ENCODE measurements at places on chromosomes 6 and 20.
A peak's percentile ranks its signal among the peaks of the same experiment; 100 is the strongest.

GRCh38 chr6:55282115-55282514 is 45.2 kb upstream of the GFRAL start:
- DNase-seq: no peak

GRCh38 chr6:82914511-82914910 is 151.1 kb downstream of the UBE3D start:
- DNase-seq: no peak

GRCh38 chr6:24004659-24005058 is 121.4 kb upstream of the NRSN1 start:
- no peak for DNase-seq

DNA sequence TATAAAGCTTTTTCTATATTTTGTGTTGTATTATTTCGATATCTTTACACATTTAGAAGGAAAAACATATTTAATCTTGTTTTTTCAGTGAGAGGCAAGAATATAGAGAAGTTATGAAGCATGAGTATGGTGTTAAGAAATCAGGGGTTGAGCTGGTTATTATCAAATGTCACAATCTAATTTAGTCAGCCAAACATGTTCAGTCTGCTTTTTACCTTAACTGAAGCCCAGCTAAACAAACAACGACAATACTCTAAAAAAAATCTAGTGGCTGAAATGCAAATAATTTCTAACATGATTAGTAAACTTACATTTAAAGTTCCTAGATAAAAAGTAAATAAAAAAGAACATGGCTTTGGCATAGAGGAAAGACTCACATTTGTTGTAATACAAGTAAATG is 433.8 kb upstream of the NRSN1 start:
- DNase-seq: no peak

- no peak for DNase-seq
Observed at GRCh38 chr6:167669870-167670802, 156.6 kb upstream of the AFDN start.

GRCh38 chr6:25035512-25036435 is 100.0 kb upstream of the RIPOR2 start:
- no peak for DNase-seq

DNA sequence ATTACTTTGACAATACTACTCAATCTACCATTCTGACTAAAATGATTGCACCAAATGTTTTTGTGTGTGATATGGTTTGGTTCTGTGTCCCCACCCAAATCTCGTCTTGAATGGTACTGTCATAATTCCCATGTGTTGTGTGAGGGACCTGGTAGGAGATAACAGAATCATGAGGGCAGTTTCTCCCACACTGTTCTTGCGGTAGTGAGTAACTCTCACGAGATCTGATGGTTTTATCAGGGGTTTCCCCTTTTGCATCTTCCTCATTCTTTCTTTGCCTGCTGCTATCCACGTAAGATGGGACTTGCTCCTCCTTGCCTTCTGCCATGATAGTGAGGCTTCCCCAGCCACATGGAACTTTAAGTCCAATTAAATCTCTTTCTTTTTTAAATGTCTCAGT is 20.8 kb downstream of the SYCP2 start:
- DNase-seq: no peak

DNA sequence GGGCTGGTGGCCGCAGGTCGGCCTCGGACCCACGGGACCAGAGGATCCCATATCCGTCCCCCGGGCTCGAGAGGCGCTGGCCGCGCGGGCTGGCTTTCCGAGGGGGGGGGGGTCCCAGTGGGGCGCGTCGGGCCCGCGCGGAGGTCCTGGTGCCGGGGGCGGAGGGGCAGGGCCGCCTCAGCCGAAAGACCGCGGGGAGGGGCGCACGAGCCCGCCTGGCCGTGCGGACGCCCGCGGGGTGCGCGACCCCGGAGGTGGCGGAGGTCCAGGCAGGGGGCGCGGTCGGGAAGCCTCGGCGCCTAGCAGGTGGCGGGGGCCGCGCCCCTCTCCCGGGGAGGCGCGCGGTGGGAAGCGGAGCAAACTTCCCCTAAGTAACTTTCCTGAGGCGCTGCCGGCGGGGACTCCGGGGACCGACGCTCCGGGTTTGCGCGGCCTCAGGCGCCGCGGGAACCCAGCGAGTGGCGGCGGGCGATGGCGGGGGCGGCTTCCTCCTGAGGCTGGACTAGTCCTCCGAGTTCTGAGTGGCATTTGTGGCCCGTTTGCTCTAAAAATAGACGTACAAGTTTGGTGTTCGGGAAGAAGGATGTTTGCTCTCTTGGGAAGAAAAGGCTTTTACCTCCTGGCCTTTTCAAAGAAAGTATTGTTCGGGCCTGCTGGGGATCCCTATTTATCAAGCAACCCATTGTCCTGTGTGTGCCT is 26.5 kb upstream of the BTBD3 start:
- no peak for DNase-seq

DNA sequence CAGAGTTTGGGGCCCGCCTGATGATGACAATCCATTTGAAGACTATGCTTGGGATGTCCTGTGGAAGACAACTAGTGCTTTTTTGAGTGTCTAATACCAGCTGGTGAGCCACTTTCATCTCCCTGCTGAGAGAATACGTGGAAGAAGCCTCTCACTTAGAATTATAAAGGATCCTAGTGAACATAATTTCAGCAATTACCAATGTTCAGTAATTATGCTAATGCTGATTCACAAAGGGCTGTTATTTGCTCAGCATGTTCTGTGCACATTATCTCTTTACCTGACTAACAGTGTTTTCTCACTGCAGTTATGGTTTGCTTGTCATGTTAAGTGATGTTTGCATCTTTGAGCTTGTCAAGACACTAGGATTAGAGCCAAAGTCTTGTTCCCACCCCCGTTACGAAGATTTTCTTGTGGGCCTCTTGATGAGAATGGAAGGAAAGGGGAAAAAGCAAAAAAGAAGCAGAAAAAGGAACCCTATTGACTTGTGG is 282.1 kb upstream of the CHD6 start:
- DNase-seq: no peak

DNA sequence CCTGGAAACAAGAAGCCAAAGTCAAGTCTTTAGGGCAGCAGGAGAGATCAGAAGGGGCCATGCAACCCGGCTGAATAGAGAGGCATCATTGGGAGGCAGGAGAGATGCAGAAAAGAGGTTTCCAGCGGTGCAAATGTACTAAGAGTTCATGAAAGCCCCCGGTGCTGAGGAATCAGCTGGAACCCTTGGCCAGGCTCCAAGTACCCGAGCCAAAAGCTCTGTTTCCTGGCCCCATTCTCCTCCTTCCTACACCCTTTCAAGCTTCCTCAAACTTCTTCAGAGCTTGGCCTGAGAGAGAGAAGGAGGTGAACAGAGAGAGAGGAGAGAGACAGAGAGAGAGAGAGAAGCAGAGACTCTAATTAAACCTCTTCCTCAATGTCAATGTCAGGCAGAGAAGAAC is 433.5 kb downstream of the PRKN start:
- DNase-seq: no peak

- DNase-seq: no peak
Observed at GRCh38 chr6:38750968-38751615, 36.0 kb downstream of the DNAH8 start.

GRCh38 chr20:21280522-21281016 is 22.6 kb upstream of the XRN2 start:
- no peak for DNase-seq

DNA sequence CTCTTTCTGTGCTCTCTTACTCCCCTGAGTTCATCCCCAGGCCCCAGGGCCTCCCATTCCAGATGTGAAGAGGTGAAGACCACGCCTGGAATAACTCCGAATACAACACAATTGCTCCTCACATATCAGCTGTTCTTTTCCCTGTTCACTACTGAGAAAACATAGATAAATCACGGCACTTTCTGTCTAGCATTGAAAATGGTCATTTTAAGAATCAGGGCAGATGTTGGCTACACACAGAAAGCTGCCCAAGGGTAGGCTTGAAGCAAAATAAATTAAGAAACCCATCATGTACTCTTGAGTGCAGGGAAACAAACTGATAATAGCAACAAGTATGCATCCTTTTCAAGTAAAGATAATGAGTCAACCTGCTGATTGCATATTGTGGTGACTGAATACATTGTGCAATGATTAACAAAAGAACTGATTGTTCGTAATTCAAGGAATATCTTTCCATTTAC is 382.5 kb downstream of the PRKN start:
- no peak for DNase-seq

GRCh38 chr20:38343311-38344106 is 2.8 kb upstream of the LBP start:
- no peak for DNase-seq

GRCh38 chr20:5691918-5692618 is 58.1 kb upstream of the SHLD1 start:
- no peak for DNase-seq

GRCh38 chr6:112199001-112199403 is 55.4 kb downstream of the LAMA4 start:
- no peak for DNase-seq

DNA sequence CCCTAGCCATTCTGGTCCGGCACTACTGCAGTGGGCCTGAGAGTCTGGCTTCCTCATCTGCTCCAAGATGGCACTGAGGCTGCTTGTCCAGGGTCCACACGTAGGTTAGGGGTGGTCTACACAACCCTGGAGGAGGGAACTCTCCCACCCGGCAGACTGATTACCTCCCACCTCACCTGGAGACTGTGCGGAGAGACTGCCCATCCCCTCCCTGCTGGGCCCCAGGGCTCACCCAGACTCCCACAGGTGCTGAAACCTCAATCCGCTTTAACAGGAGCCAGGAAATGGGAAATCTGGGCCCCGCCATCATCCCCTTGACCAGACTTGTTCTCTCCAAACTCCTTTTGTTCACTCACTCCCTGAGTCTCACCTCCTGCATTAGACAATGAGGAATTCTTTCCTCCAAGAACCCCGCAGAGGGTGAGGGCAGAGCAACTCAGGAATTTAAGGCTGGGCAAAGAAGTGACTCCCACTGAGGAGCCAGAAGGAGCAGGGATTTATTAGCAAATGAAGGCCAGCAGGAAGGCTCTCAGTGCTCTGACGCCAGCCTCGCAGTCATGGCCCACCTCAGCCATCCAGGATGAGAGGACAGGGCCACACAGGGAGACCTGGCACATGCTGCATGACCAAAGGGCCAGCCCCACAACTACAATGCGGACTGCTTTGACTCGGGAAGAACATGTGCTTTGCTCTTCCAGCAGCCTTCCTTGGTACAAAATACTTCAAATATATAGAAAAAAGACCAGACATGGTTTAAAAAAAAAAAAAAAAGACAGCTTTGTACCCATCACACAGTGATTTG is 53.0 kb downstream of the CDK5RAP1 start:
- DNase-seq: no peak

GRCh38 chr6:130928158-130928912 is 101.1 kb downstream of the SMLR1 start:
- no peak for DNase-seq

DNA sequence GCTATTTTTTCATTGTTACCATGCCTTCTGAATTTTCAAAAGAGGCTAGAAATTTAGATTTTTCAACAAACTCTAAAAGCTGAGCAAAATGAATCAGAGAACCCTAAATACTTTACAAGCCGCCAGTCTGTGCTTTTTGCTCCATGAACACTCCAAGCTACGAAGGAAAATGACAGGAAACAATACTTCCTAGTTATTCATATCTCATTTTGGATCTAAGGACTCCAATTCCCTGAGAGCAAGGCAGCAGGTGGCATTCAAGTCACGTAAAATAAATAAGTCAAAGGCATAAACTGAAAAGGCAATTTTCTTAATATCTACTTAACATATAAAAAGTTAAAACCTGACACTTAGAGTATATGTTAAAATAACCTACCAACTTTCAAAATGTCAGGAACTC is 50.6 kb downstream of the PDSS2 start:
- DNase-seq: no peak

DNA sequence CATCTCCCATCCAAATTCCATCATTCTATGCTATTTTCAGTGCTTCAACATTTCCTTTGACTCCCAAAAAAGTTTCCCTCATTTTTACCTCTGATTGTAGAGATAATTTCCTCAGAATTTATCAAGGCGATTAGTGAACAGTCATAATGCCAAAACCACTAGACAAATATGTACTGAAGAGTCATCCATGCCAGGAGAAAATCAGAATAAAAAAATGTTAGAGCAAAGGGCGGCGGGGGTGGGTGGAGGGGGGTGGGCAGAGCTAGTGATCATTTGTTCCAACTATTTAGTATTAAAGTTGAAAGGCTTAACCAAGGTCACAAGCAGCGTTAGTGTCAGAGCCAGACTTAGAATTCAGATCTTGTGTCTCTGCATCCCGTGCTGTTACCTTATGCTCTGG is 5.3 kb upstream of the ADGRF5 start:
- no peak for DNase-seq

DNA sequence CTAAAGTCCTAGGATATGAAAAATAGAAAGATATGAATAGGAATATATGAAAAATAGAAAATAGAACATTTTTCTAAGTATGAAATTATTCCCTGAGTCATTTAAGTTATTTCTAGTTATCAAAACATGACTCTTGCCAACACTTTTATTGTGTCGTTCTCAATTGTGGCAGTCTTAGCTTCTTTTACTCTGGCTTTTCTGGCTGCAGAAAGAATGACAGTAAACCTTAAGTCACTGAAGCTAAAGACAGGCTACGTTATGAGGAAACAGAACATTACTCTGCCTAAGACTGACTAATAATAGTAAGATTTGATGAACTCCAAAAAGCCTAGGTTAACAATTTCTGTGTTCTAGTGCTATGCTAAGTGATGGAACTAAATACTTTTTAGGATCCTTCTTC is 74.6 kb downstream of the AIG1 start:
- no peak for DNase-seq

- peak; percentile 90 for DNase-seq
Observed at GRCh38 chr6:87155842-87156815, 764 bp downstream of the ZNF292 start.

GRCh38 chr6:168014428-168014827 is 17.0 kb downstream of the KIF25 start:
- DNase-seq: no peak

DNA sequence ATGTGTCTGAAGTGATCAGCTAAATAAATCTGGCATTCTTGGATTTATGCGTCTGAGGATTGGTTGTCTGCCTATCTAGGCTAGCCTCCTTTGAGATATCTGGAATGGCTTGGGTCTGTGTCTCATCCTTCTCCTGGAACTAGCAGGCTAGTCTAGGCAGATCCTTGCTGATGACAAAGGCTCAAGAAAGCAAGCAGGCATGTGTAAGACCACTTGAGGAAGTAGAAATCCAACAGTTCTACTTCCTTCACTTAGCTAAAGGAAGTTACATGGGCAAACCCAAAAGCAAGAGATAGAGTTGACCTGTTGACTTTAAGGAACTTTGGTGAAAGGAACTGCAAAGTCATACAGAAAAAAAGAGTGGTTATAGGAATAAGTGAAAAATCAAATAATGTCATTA is 672.6 kb downstream of the MAFB start:
- DNase-seq: no peak

- no peak for DNase-seq
Observed at GRCh38 chr20:62880935-62881661, 19.5 kb upstream of the TCFL5 start.

DNA sequence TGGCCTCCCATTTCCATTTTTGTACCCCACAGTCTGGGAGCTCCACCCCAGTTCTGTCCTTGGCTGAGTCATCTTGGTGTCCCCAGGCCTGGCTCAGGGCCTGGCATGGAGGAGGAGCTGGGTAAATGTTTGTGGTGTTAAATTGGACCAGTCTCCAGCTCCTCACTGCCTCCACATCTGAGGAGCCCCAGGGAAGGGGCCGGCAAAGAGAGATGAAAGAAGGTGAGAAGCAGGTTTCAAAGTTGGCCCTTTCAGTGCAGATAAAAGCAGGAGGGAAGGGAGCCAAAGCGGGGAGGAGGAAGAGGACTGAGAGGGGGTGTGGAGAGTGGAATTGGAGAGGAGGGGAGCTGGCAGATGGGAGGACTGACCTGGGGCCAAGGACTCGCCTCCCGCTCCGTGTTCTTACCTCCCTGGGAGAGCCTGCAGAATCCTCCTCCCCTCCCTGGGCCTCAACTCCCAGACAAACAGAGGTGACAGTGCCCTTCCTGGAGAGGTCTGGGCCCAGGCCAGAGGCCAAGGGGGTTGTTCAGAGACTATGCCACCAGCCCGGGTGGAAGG is 89.0 kb downstream of the CD40 start:
- DNase-seq: no peak
